ENCODE measurements at places on chromosomes 3 and 15.

DNA sequence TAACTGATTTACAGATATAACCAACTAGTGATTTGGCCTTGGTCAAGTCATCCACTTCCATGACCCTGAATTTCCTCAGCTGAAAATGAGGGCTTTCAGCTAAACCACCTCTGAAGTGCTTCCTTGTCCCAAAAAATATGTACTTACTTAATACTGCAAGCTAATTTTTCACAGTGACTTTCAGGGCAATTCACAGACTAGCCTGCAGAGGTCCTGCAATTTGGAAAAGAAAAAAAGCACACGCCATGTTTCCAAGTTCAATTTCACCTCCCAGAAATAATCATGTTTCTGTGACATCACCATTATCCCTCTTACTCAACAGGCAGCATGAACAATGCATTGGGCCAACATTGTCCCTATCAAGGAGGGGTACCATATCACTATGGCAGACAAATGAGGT lies 218.2 kb downstream of the SHOX2 start:
- no peak for DNase-seq

GRCh38 chr15:55654561-55655031 lies 66.5 kb upstream of the PYGO1 start:
- DNase-seq = no peak

DNA sequence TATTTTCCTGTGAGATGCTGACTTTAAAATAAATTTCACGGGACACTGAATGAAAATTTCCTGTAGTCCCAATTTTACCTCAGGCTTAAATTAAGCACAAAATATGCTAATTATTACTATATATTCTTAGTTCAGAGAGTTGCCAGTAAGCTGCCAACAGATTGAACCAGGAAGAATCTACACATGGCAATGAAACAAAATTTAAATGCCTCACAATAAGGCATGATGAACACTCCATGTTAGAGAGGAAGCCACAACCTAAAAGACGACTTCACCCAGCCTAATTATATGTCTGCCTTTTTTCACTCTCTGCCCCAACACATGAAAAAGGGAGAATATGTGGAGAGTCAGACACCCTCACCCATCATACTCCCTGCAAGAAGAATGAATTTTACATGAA lies 39.7 kb downstream of the DNAAF4 start:
- DNase-seq = no peak

GRCh38 chr3:126111126-126111551 lies 27.2 kb upstream of the SLC41A3 start:
- no peak for DNase-seq

- no peak for DNase-seq
These were observed 10.8 kb upstream of the INSYN1 start for GRCh38 chr15:73763931-73764330.

GRCh38 chr3:160784853-160785252 lies 28.8 kb downstream of the PPM1L start:
- DNase-seq = no peak

DNA sequence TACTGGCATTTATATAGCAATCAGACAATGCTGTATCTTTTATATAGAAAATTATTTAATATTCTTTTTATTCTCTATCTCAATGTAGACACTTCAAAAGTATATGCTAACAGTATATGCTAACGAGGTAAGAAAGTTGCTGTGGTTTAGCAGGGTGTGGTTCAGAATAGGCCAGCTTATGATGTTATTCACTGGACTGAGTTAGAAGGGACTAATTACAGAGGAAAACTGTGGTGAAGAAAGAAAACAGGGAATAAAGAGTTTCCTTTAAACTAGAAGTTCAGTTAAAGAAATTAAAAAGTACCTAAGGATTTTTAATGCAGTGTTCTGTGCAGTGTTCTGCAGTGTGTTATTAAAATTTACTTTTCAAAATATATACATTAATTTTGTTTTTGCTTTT lies 59.4 kb downstream of the MYO9A start:
- DNase-seq = no peak

DNA sequence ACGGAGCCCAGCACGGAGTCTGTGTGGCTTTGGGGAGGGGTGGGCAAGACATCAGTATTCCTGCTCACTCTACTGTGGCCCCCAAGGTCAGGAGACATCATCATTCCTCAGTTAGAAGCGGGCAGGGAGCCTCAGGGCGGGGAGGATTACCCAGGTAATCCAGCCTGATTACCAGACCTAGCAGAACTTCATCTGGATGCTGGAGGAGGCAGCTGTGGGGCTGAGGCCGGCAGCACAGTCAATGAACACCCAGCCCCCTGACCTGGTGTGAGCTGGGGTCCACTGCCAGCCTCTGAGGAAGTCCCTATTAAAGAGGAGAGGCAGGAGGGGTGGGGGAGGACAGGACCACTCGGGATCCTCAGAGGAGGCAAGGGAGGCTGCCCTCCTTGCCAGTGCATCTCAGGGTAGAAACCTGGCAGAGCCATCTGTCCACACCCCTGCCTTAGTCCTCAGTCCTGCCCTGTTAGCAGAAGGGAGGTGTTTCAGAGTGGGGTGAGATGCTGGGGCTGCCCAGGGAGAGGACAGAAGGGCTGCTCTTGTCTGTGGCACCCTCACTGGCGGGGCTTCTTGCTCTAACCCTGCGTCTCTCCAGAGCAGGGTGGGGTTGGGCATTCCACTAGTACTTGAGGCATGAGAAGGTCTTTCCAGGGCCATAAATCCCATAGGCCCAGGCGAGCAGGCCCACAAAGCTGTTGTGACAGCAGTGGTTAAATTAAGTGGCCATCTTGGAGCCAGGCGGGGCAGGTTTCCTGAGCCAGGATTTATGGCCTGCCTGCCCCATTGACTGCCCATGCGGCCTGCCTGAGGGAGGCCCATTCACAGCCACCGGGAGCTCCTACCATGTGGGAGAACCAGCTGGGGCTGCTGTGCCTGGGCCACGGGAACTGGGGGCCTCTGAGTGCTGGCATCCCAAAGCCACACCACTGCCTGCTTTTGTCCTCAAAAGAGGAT lies 82.1 kb downstream of the LINGO1 start:
- no peak for DNase-seq

GRCh38 chr15:74428442-74428787 lies 5.3 kb downstream of the SEMA7A start:
- no peak for DNase-seq

DNA sequence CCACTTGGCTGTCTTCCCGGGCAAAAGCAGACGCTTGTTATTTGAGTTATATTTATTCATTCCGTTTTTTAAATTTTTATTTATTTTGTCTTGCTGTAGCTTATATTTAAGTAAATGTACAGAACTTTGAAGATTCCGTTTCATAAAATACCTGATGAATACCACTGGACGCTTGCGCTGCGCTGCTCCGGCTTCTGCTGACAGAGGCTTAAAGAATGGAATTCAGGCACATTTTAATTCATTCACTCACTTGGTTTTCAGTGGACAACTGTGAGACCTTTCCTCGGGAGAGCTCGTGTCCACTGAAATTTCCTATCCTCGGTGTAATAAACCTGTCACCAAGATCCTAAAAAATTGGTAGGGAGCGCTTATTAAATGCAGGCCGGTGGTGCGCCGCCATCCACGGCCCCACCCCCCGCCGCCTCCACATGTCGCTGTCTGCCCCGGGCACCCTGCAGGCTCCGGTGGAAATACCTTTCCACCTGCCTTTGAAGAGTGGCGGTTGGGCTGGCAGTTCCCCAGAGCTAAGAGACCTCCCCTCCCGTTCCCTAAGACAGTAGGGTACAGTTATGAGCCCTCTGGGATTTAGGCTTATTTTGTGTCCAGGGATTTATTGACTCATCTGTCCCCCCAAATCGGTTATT lies 62.5 kb upstream of the UBE2E1 start:
- no peak for DNase-seq

DNA sequence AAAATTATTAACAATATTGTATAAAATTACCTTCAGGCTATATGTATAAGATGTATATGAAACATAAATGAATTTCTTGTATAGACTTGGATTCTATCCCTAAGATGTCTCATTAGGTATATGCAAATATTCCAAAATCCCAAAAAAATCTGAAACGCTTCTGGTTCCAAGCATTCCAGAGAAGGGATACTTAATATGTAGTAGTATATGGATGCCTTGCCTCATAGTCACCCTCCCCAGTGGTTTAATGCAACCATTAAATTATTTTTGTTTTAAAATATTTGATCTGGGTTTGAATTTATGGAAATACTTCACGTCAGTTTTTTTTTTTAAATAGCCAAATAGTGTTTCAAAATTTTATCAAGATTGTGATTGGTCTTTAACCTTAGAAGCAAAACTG lies 27.2 kb downstream of the PLCL2 start:
- no peak for DNase-seq

DNA sequence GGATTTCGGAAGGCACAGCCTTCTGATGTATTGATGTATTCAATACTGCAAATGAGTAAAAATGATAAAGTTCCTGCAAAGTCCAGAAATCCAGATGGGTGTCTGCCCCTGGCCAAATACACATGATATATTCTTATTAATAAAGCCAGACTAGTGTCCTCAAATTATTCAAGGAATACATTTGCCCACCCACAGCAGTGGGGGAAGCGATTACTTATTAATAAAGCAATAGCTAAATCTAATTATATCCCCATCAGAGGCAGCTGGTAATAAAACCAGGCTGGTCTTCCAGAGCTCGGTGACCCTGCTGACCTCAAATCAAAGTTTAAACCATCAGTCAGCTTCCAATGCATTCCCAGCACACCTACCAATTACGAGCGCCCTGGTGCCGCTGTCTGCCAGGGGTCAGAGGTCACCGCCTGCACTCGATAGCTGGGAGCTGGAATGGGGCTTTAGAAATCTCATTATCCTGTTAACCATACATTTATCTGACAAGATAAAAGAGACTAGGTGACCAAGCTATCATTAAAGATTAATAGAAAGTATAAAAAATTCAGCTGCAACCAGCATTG lies 330.3 kb downstream of the UACA start:
- no peak for DNase-seq

- DNase-seq = no peak
These were observed 692 bp downstream of the PSMD2 start for GRCh38 chr3:184299488-184300377.

- no peak for DNase-seq
These were observed 48.7 kb upstream of the HES1 start for GRCh38 chr3:194087280-194087679.

DNA sequence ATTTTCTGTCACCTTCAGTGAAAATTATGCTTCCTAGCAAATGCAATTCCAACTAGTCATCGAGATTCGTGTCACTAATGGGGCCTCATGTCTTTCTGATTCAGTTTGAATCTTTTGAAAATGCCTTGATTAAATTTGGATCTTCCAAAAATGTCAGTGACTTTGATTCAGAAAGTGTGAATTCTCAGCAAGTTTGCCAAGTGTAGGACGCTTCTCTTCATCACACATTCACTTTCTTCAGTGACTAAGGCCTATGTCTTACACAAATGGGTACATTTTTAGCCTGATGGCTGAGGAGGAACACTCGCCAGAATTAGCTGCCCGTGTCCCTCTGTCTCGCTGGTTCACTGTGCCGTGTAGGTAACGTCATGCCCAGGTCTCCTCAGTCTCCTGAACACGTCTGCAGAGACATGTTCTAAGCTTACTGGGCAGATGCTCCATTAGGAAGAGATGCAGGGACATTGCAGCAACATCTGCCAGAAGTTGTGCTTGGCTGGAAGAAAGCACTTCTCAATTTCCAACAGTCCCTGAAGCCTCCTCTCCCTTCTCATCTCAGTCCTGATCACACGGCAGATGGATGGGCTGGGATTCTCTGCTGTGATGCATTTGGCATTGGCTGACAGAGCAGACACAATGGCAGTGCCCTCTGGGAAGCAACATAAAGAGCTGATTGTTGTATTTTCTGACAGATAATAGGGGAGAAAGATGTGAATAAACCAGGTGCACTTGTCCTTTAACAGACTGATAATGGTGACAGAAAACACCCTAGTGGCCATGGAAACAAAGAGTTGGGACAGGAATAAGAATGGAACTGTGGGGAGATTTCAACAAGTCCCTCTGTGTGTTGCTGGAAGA lies 29.1 kb upstream of the LYZL4 start:
- DNase-seq = no peak

GRCh38 chr3:112813016-112813415 lies 33.6 kb downstream of the CD200R1L start:
- DNase-seq = no peak

DNA sequence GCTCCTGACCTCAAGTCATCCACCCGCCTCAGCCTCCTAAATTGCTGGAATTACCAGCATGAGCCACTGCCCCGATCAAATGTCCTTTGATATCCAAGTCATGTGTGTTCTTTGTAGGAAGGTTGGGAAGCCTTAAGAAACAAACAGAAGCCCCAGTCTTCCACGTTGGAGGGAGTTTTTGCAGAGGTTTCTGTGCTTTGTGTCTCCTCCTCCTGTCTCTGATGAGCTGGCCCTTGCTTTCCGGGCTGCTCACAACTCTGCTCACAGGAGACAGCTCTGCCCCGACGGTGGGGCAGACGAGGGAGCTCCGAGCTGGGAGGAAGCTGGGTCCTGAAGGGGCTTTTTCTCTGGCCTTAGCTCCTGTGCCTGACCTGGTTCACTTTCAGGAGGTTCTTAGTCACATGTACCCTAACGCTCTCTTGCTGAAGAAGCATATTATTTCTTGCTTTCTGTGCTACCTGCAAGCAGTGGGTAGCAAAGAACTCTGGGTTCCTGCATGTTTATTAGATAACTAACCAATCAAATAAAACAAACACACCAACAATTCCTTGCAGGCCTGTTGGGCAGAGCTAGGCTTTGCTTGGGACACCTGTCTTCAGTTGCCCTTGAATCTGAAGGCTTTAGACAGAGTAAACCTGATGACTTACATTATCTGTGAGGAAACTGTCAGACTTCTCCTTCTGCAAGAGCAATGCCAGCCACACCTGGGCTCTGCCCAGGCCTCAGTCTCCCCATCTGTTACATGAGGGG lies 52.6 kb upstream of the SMAD6 start:
- DNase-seq = no peak

GRCh38 chr3:42868841-42869240 lies 6.8 kb downstream of the CYP8B1 start:
- no peak for DNase-seq

DNA sequence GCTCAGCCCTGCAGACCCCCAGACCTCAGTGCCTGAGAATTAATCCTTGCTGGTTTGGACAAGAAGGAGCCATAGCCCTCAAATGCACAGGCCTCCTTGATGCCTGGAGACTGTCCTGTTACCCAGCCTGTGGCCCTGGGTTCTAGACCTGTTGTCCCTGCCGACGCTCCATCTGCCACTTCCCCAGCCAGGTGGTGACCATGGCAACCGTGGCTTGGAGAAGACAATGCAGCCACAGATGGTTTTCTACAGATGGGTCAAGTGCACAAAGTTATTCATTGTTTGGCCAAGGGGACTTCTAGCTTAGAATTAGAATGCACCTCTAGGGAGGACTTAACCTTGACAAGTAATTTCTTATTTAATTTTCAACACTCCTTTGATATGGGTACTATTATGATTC lies 297.1 kb downstream of the UACA start:
- DNase-seq = no peak

Measured in CD4-positive, alpha-beta T cell treated with Interleukin-4 for 1 hour (primary cell).